ENCODE measurements at places on chromosomes 1 and 21. TPM values are rescaled to one million over a fixed set of nuclear protein-coding genes. Genes with fewer than 3 reads are reported as not detected.

DNA sequence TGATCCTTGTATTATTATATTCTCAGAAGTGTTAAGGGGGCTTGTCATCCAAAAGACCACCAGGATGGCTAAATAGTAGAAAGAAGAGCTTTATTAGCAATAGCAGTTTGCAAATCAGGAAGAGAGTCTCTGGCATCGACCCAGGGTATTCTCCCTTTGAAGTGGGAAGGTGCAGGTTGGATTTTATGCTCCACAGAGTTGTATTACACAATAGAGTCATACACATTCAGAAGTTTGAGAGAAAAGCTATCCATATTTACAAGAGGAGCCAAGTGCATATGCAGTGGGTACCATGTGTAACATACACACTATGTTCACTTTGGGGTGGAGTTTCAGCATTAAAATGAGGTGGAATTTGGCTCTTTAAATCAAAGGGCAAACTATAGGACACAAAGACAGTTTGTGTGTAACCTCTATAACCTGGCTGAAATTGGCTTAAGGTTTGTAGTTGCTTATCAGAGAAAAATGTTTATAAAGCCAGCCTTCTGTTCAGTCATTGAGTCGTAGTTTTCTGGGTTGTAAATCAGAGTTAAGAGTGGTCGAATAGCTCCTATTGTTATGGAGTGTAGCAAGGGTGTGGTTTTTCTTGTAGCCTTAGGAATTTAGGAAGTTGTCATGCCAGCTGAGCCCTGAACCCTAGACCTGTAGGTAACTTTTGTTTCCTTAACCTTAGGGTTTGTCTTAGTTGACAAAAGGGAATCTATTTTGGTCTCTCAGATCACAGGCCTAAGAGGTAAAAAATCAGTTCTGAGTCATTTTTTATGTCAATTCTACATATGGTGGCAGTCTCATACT, 125.3 kb downstream of the DNM3 start:
- peak; percentile 1 for DNase-seq
- H3K27me3 ChIP-seq = no peaks in the 10 kb centered on the region
- no peak overlapping the region for H3K4me3 ChIP-seq
- no peaks in the 10 kb centered on the region for H3K36me3 ChIP-seq
- H3K27ac ChIP-seq = no peak overlapping the region
- H3K4me1 ChIP-seq = peaks cover 16% of the 10 kb centered on the region

- H3K27me3 ChIP-seq = no peaks in the 10 kb centered on the region
- H3K4me1 ChIP-seq = peaks cover 18% of the 10 kb centered on the region
- no peak overlapping the region for H3K4me3 ChIP-seq
- 0 out of 2 replicates have a peak overlapping the region, but pooled peaks have one; percentile 9 for H3K27ac ChIP-seq
Observed at GRCh38 chr1:41851589-41851988, 67.1 kb downstream of the HIVEP3 start.

- H3K4me1 ChIP-seq = peaks cover 40% of the 10 kb centered on the region
- no peak overlapping the region for H3K4me3 ChIP-seq
- peak; percentile 27 for DNase-seq
- H3K27me3 ChIP-seq = no peaks in the 10 kb centered on the region
Observed at GRCh38 chr1:184158896-184159681, 107.6 kb downstream of the TSEN15 start.

- H3K27me3 ChIP-seq = no peaks in the 10 kb centered on the region
- H3K4me3 ChIP-seq = no peak overlapping the region
- peak; percentile 50 for DNase-seq
- H3K27ac ChIP-seq = peak overlapping the region; percentile 91
Observed at GRCh38 chr1:27298632-27299384, 23.2 kb upstream of the TMEM222 start.

FAM151A gene
- total RNA-seq = not detected

CCDC18 gene
- 9.7 TPM for total RNA-seq

S100A5 gene
- not detected for total RNA-seq

Measured in GM23248 (cell line).